ENCODE measurements at places on chromosomes 2 and 18. TPM values are rescaled to one million over a fixed set of nuclear protein-coding genes. Genes with fewer than 3 reads are reported as not detected.

ADCYAP1 gene
- total RNA-seq, result 7.3 TPM

KANSL3 gene
- 22.0 TPM for total RNA-seq

CCDC141 gene
- 1.2 TPM for total RNA-seq

NFATC1 gene
- total RNA-seq, result 0.41 TPM

EPB41L3 gene
- total RNA-seq, result 57.5 TPM

RGPD8 gene
- 39.1 TPM for total RNA-seq

MPP4 gene
- under 0.01 TPM for total RNA-seq

DSC2 gene
- 5.3 TPM for total RNA-seq

DSC3 gene
- 0.82 TPM for total RNA-seq

CNDP1 gene
- under 0.01 TPM for total RNA-seq

AOX1 gene
- total RNA-seq, result 0.82 TPM

RELCH gene
- total RNA-seq, result 76.2 TPM

AMER3 gene
- total RNA-seq, result 44.0 TPM

RNMT gene
- 41.2 TPM for total RNA-seq

VWA3B gene
- under 0.01 TPM for total RNA-seq

FAM228B gene
- total RNA-seq, result 127 TPM
